ENCODE measurements at places on chromosomes 1 and 21.

- no peak for DNase-seq
Observed at GRCh38 chr1:232554409-232554808, 75.5 kb downstream of the SIPA1L2 start.

GRCh38 chr1:170634293-170634692 lies 29.6 kb upstream of the PRRX1 start:
- DNase-seq = no peak

- DNase-seq = no peak
Observed at GRCh38 chr1:63693944-63694571, 79.8 kb upstream of the ROR1 start.

DNA sequence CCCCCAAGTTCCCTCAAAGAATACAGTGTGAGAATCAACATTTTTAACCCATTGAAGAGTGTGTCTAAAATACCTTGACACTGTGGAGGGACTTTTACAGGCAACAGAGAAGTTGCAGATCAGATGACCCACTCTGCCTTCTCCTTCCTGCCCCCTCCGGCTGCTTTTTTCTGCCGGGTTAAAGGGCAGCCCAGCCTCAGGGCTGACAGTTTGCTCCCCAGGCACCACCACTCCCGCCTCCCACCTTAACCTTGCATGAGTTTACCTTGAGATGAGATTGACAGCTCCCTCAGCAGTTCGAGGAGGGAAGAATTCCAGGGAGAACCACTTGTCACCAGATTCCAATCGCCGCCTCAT lies 3.2 kb downstream of the MTHFR start:
- no peak for DNase-seq

DNA sequence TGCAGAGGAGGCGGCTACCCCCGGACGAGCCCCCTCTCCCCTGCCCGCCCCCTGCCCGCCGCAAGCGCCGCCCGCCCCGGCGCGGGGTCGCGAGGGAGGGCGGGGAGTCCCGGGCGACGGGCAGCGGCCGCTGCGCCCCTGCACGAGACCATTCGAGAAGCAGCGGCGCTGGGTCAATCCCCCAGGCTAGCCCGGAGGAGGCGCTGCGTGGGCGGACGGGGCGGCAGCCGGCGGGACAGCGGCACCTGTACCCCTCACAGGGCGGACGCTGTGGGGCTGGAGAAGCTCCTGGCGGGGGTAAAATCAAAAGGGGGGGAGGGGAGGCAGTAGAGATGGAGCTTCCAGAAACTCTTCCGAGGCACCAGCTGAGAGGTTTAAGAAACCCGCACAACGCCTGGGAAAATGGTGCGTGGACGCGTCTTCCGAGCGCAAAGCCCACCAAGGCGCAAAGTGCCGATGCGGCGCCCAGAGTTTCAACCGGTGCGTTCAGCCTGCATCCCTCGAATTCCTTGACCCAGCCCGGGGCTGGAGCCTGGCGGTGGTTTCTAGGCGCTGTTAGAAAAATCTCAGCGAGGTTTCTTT lies at the start of gene PLPPR5:
Gene PLPPR5 (minus strand): TSS at position 1 of the 582 bp plus-strand sequence. CDS start 190 bp downstream, outside the sequence.
- no peak for DNase-seq

- DNase-seq = no peak
Observed at GRCh38 chr1:225888898-225889601, at the start of gene LEFTY1. Gene LEFTY1, minus strand, starts transcription at chr1:225889146. Its CDS starts 80 bp downstream, at chr1:225889066.

DNA sequence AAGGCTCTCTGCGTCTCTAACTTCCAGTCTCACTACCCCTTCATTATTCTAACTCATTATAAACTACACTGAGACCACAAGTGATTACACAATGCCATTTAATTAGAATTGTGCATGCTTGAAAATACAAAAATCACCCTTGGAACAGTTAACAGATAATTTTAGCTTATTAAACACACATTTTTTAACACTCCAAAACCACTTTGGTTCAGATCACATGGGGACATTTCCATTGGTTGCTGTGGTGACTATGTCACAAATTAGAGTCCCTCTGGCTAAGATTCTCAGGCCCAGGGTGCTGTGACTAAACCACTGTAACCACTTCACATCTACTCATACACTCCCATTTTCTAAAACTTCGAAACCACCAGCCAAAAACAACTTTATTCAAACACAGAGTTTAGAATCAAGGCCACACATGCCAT lies 43.0 kb downstream of the JAK1 start:
- DNase-seq = no peak

DNA sequence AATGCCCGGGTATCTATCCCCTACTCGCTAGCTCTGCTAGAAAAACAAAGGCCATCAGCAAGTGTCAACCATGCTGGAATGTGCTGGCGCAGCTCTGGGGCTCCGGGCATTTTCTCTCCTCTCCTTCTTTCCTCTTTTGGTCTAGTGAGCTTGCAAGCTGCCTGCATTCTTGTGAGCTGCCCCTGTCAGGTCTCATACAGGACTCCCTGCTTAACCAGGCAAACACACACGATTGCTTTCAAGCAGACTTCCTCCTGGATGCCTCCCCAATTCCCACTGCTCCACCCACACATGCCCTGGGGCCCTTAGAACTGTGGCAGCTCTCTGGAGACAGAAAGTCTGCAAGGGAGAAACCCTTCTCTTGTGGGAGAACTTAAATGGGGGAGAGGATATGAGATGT lies 35.7 kb upstream of the SUCO start:
- DNase-seq = no peak

- DNase-seq = peak; percentile 49
Observed at GRCh38 chr21:45404730-45405270, at the start of gene COL18A1. Gene COL18A1, plus strand, starts transcription at chr21:45405165. Its CDS starts 66 bp downstream, at chr21:45405231.

GRCh38 chr1:65049941-65050713 lies 83.8 kb upstream of the JAK1 start:
- DNase-seq = no peak

DNA sequence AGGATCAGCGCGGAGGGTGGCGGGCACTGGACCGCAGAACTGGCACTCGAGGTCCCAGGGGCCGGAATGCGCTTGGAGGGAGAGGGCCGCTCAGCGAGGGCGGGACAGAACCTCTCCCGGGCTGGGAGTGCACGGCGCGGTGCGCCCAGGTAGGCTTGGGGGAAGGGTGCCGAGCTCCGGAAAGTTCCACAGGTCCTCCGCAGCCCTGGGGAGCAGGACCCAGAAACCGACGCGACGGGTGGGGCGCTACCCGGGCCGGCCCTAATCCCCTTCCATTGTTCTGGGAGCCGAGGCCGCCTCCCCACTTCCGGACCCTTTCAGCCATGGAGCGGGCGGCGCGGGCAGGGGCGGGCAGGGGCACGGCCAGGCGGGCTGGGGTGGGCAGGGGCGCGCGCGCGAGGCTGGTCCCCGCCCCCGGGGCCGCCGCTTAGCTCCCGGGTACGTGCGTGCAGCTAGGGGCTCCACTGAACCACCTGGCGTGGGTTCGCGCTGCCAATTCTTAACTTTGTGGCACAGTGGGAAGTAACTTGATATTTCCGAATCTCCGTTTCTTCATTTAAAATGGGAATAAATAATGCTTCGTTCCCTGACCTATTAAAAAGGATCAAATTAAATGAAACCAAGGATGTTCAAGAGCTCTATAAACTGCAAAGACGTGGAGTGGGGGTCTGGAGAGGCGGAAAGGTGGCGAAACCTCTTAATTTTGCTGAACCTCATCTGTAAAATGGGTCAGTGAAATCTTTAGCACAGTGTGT lies 20.7 kb downstream of the LGR6 start:
- no peak for DNase-seq

DNA sequence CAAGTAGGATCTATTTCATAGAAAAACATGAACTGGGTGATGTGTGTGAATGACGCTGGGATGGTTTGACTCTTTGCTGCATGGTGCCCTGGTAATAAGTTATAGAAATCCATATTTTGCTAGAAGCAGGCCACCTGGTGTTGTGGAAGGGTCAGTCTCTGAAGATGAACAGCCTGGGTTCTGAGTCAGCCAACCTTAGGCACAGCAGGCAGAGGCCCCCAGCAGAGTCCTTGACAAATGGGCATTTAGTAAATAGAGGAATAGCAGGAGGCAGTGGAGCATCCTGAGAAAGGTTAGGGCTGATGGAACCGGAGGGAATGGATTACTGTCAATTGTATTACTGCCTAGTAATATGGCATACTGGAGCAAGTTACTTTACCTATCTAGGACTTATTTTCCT lies 20.9 kb downstream of the FGGY start:
- no peak for DNase-seq

- no peak for DNase-seq
Observed at GRCh38 chr1:203569490-203570318, 56.9 kb upstream of the ATP2B4 start.

GRCh38 chr1:28936094-28936493 lies 21.7 kb downstream of the EPB41 start:
- DNase-seq = no peak

DNA sequence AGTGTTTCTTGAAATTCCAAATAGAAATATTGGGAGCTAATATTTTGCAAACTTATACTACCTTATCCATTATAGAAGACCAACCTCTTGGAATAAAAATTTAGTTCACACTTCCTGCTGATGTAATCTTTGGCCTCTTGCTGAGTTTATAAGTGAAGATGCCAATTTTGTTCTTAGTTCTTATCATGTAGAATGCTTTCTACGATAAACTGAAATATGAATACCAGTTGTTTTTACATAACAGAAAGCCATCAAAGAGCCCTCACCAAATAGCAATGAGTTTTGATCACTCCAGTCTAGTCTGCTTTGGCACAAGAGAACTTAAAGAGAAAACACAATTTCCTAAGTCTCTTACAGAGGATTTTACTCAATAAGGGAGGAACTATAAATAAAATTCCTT lies 89.5 kb downstream of the DENND1B start:
- DNase-seq = no peak

DNA sequence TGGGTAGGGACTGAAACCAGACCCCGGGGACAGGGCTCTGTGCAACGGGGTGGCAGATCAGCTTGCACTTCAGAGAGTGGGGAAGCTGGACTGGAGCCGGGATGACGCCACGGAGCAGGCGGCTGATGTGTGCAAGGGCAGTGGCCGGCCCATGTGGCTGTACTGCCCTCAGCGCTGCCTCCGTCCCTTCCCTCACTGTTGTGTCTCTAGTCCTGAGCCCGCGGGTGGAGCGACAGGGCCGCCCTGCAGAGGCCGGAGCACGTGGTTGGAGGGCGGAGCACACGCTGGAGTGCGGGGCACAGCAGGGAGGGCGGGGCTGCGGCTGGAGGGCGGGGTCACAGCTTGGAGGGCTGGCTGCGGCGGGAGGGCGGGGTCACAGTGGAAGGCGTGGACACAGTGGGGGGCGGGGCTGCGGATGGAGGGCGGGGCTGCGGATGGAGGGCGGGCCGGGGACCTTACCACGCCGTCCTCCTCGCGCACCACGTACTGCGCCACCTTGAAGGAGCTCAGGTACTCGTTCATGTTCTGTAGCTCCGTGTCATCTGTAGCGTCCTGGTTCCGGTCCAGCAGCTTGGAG lies 52.4 kb downstream of the CHD5 start:
- DNase-seq = peak; percentile 43

GRCh38 chr21:46437511-46437910 lies 21.2 kb upstream of the DIP2A start:
- no peak for DNase-seq

GRCh38 chr1:43314233-43314632 lies 13.5 kb downstream of the TIE1 start:
- DNase-seq = no peak

DNA sequence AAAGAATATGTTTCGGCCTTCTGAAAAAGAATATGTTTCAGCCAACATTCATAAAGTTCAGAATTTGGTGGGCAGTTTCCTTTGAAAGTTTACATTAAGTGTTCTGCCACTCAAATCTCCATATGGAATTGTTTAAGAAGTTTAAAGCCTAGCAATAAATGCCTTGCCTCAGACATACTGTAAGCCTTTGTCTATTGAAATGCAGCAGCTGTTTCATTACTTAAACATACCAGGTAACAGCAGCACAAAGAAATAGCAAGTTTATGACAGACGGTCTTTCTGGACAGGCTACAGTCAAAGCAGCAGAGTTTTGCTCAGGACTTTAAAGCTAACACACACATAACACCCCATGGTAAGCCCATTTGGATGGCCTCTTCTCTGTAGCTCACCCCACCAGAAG lies 38.5 kb upstream of the C1orf105 start:
- DNase-seq = no peak

DNA sequence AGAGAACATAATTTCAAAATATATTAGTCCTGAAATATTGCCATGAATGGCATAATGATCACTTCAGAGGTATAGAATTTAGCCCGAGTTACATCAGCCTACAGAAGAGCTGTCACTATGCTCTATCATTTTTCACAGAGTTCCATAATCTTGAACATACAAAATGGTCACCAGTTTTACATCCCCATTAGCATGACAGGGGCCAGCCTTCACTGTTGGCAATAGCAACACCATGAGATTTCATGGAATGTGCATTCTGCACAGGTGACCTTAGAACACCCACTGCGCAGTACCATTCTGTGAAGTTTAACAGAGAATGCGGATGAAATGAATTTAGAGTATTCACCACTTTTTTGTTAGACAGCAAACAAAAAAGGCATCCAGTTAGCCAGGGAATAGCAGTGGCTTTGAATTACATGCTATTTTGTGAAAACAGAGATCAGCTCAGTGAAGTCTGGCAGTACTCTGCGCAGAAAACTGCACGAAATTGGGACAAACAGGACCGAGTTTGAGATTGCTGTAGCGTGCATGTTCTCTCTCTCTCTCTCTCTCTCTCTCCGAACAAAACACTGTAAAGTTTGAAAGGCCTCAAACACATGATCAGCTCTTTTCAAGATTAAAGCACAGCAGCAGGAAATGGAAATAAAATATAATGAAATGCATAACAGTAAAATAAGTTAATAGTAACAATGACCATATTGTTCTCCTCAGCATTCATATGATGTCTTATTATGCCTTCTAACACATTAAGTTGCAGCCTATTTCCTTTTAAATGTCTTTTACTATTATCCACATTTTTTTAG lies 349.3 kb downstream of the USH2A start:
- no peak for DNase-seq

- DNase-seq = no peak
Observed at GRCh38 chr1:172383536-172383935, 36.9 kb upstream of the C1orf105 start.

- DNase-seq = no peak
Observed at GRCh38 chr1:214123061-214123784, 135.4 kb downstream of the PROX1 start.

DNA sequence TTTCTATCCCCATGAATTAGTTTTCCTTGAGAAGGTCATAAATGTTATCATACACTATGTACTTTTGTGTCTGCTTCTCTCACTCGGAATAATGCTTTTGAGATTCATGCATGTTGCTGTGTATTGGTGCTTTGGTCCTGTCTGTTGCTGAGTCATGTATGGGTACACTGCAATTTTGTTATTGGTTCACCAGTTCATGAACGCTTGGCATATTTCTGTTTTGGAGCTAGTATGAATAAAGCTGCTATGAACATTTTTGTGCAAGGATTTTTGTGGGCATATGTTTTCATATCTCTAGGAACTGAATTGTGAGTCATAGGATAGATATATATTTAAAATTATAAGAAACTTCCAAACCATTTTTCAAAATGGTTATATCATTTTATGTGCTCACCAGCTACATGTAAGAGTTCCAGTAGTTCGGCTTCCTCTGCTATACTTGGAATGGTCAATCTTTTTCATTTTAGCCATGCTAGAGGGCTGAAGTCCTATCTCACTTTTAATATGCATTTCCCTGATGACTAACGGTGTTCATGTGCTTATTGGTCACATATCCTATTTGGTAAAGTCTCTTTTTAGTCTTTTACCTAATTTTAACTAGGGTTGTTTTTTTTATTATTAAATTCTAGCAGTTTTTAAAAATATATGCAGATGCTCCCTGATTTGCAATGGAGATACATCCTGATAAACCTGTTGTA lies 38.2 kb downstream of the ETS2 start:
- no peak for DNase-seq

GRCh38 chr1:58904299-58905125 lies 120.7 kb upstream of the JUN start:
- no peak for DNase-seq

GRCh38 chr1:48823168-48823567 lies 46.5 kb upstream of the BEND5 start:
- no peak for DNase-seq

GRCh38 chr1:202165267-202165941 lies 5.0 kb upstream of the PTPN7 start:
- no peak for DNase-seq
